ENCODE measurements at places on chromosomes 1 and 21.

- DNase-seq: no peak
Measured at GRCh38 chr1:97649591-97649990, 271.2 kb downstream of the DPYD start.

DNA sequence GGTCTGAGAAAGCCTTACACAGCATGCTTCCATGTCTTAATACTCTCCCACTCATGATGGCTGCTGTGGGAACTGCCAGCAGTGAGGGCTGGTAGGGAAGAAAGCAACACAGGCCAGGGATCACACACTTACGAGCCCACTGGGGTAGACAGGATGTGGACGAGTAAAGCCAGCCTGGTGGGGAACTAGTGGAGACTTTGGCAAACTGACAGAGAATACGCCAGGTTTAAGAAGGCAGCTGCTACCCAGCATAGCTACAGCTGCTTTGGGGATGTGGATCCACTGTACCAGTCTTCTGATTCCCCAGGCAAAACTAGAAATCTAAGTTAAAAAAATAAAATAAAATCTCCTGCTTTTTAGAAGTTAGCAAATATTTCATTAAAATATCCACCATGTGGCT, 664.0 kb downstream of the SMYD3 start:
- no peak for DNase-seq

DNA sequence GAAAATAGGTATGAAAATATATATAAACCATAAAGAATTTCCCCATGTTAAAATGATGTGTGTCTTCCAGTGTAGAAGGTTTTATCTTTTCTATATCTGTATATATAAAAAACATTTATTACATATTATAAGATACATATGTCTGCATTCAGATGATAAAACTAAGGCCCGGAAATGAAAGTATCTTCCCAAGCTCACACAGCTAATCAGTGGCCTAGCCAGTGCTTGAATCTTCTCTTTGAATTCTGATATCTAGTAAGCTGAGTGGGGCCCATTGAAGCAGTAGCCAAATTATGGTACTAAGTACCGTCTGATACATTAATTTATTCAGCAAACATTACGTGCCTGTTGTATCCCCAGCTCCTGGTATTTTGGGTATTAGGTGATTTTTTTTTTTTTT, 28.6 kb downstream of the UCK2 start:
- no peak for DNase-seq

DNA sequence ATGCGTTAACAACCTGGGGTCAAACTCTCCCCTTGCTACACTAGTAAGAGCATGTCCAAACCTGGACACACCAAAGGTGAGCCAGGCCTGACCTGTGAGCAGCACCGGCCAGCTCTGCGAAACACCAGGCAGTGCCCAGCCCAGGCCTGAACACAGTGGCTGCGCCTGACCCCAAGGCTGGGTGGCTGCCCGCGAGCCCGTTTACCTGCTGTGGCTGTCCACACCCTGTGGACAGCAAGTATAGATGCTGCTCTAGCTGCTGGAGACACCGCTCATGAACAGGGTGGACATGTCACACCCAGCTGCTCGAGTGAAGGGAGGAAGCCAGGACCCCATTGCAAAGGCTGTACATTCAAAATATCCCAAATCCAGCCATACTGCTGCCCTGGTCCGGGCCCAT, 7.6 kb upstream of the CCDC27 start:
- no peak for DNase-seq

GRCh38 chr1:176754676-176755075, 291.7 kb downstream of the PAPPA2 start:
- DNase-seq: no peak
